ENCODE measurements at places on chromosomes 11 and 22.

GRCh38 chr11:36945384-36945783, 347.3 kb upstream of the RAG2 start:
- no peak for DNase-seq

DNA sequence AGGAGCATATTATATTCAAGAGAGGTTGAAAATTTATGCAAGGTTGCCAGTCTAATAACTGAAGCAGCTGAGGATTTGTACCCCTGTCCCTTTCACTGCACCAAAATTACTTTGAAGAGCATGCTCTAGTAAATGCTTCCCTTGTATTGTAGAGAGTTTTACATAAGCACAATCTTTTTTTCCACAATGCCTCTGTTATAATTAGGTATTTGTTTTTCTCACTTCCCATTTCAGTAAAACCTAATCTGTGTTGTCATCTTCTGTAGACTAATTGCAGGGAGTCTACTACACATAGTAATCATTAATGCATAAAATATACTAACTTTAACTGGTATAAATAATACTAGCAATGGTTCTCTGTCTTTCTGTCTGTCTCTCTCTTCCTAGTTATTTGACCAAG, 718.4 kb upstream of the ANO5 start:
- DNase-seq = no peak

GRCh38 chr11:47369676-47370075, 8.7 kb downstream of the SPI1 start:
- DNase-seq = no peak

DNA sequence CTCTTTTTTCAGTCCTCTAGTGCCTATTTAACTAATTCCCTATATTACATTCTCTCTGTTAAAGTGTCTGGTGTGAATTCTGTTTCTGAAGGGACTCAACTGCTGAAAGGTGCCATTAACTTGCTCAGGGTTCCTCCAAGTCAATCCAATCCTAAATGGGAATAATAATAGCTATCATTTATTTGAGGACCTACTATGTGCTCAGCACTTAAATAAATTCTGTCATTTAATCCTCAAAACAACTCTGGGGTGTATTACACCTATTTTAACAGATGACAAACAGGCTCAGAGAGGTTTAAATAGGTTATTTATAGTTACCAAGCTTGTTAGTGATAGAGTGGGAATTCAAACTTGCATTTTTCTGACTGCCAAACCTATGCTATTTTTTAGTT, 40.6 kb upstream of the POLD3 start:
- DNase-seq = no peak

DNA sequence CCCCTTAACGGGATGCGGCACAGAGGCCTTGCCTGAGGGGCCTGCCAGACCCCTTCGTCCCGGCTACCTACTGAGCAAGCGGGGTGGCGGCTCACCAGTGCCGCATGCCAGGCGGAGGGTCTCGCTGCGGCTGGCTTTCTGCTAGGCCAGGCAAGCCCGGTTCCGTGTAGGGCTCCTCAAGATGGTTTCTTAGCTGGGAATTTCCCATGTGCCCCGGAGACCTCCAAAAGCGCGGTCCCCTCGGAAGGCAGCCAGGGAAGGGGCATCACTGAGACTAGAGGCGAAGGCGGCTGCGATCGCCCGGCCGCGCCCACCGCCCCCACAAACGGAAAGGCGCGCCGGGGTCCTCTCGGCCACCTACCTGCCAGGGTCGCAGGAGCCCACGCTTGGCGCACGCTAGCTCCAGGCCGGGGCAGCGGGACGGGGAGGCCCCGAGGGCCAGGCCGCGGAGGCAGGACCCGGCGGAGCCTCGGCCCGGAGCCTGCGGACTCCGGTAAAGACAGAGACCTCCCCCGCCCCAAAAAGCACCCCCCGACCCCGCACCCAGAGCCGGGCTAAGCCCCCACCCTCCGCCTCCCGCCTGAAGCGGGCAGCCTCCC, 23.8 kb downstream of the MICAL3 start:
- DNase-seq = no peak

DNA sequence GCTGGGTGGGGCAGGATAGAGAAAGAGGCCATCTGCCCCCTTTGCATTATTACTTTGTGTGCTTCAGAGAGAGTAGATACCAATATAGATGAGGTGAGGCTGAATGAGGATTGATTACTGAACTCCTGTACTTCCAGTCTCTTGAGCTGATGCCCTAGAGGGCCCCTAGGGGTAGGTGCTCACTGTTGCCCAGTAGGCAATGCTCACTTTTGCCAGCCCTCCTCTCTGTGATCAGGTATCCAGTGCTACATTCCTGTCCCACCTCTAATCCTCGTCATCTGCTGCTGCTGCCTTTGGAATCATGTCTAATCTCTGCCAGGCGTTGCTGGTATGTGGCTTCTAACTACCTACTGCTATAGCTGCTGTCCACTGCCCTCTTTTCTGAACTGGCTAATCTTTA, 57.2 kb downstream of the CCDC83 start:
- DNase-seq = no peak

- DNase-seq = no peak
These were observed 431 bp downstream of the KMT2A start for GRCh38 chr11:118436639-118437207.

- no peak for DNase-seq
These were observed 421.8 kb upstream of the ANO3 start for GRCh38 chr11:25910086-25910485.

GRCh38 chr11:47361419-47361818, 8.9 kb upstream of the MYBPC3 start:
- DNase-seq = no peak

DNA sequence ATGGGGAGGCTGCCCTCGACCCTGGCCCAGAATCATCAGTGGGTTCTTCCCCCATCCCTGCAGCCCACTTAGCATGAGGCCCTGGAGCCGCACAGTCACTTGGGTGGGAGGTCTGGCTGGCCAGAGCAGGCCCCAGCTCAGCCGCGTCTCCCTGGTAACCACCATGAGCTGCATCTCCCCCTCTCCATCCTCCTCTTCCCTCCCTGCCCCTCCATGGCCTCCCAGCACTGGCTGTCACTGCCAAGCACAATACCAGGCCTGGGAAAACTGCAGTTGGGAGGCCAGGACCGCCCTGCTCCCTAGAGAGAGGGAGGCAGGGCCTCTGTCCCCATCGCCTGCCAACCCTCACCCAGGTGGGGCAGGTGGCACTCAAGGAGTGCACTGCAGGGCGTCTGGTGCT, 8.0 kb downstream of the CSDC2 start:
- no peak for DNase-seq

- no peak for DNase-seq
These were observed 29.2 kb upstream of the DAGLA start for GRCh38 chr11:61650781-61651571.

DNA sequence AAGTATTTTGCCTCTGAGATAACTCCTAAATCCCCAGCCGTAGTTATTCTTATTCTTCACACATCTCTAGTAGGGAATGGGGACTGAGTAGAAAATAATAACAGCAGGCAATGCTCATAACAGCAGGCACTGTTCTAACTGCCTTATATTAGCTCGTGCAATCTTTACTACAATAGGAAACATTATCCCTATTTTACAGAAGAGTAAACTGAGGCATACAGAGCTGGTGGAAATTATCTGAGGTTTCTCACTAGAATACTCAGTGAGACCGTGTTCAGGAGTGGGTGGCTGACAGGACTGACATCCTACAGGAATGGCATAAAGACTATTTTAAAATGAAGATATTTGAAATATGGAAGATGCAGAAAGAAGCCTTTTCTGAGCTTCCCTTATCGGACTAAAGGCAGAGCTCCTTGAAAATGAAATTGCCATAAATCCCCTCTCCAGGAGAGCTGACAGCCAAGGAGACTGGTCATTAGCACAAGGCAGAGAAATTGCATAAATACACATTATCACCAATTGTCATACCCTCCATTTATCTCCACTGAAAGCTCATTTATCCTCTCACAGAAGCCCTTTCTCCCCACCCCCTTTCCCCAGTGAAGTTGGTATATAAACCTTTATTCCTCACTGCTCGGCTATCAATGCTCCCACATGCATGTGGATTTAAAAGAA, 93.9 kb downstream of the RASSF10 start:
- DNase-seq = no peak

- DNase-seq = no peak
These were observed 77.8 kb downstream of the CDKN1C start for GRCh38 chr11:2807801-2808241.

DNA sequence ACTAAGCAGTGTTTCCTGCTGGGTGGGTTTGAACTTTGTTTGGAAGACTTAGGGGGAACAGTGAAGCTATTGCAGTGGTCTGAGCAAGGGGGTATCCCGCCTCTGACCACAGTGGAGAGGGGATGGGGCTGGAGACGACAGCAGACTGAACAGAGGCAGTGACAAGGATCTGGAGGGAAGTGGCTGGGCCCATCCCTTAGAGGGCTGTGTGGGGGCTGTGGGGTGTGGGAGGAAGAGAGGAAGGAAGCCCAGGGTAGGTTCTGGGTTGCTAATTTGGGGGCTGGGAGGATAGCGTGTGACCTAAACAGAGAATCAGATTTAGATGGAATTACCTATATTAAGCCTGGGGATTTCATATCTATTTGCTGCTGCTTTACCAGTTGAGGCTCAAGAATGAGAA, 70.7 kb downstream of the BMAL1 start:
- DNase-seq = no peak

GRCh38 chr11:34443136-34443535, 4.4 kb downstream of the CAT start:
- DNase-seq = no peak

DNA sequence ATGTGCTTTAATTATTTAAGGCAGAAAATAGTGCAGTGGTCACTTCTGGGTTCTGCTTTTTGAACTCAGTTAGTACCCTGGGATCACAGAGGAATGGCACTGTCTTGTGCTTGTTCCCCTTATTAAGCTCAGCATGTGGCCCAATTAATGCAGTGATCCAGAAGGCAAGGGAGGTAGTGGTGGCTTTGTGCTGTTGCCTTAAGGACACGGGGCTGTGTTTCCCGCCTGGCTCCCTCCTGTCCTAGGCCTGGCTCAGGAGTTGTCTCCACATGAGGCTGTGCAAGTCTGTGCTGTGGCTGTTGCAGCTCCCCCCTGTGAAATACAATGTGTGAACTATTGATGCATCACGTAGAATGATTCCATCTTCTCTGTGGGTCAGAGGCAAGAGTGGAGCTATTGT, 49.2 kb upstream of the CABP7 start:
- no peak for DNase-seq

DNA sequence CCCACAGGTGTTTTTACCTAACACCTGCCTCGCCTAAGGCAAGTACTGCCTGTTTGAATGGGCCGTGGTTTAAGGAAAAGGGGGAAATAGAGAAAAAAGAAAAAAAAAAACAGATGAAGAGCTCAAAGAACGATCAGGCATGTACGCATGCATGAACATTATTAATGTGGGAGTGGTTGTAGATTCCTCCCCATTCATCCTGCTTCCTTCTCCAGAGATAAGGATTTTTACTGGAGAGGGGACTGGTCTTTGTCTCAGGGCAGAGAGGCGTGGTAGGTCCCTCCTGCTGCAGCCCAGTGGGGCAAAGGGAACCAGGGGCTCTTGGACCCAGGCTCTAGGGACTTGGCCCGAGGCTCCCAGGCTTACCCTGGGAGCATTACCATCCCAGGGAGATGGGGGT, 23.1 kb downstream of the RPS6KA4 start:
- no peak for DNase-seq

DNA sequence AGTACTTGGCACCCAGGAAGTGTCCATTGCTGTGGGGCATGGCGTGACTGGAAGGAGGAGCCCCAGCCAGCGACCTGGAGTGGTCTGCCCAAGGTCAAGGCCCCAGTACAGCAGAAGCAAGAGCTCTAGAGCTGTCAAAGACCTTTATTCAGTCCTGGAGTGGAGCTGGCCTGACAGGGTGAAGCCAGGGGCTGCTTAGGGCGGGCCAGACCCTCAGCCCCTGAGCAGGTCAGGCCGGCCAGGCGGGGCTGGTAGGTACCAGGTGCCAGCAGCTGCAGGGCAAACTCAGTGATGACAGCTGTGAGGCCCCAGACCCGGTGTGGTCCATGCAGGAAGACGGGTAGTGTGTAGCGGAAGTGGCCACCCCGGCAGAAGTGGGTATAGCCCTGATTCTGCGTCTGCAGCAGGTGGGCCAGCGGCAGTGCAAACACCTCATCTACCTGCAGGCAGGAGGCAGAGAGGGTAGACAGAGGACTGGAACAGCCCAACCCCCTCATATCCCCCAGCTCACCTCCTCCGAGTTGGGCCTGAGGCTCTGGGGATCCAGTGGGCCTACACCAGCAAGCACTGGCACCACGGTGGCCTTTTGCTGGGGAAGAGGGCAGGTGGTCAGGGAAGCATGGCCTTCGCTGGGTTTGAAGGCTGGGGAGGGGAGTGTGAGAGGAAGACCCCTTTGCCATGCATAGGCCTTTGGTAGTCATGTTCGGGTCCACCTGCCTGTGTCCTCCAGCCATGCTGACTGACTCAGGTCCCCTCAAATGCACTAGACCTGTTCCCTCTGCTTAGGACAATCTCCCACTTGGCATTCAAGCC, 1.7 kb downstream of the NUDT8 start:
- no peak for DNase-seq

DNA sequence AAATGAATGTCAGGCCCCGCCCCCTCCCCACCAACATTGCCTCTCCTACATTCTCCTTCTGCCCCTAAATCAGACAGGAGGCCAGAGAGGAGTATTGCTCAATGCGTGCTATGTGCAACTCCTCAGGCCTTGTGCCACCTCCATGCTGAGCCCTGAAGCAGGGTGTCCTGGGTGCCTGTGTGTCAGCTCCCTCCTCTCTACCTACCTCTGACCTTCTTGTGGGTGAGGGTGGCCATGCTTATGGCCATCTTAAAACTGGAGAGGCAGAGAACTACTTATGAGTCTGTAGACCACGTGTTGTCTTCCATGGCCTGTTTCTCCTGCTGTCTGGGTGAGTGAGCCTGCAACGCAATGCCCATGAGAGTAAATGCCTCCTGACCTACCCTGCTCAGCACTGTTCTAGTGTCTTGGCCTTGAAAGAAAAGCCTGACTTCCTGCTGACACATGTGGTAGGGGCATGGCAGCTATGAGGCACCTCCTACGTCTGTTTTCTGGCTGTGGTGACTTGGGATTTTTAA, 10.5 kb downstream of the MCAM start:
- DNase-seq = peak; percentile 27

DNA sequence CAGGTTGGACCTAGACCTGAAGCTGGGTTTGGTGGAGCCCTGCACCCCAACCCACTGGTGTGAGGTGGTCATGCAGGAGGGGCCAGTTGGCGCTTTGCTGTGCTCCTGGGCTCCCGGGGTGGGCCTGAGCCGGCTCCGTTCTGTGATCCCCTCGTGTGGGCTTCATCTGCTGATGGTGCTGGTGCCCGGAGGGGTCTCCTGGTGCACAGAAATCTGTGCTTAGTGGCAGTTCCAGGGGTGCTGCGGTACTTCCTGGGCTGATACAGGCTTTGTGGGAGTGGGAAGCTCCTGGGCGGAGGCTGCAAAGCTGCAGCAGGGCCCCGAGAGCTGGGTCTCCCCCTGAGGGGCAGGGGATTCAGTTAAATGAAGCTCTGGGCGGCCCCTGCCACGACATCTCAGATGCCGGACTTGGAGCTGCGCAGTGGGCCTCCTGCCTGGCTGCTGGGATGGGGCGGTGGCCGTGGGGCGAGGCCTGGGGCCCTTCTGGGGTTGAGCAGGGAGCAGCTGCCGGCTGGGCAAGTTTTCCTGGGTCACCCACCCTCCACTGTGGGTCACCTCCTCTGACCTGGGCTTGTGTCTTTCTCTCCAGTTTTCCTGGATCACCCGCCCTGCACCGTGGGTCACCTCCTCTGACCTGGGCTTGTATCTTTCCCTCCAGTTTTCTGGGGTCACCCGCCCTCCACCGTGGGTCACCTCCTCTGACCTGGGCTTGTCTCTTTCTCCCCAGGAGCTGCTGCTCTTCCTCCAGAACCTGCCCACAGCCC, 410.5 kb downstream of the TBC1D22A start:
- DNase-seq = no peak

GRCh38 chr22:50236731-50237409, 8.0 kb downstream of the TUBGCP6 start:
- DNase-seq = peak; percentile 45
